ENCODE measurements at places on chromosomes 12 and 14.

GRCh38 chr14:69484444-69485314 lies at the start of gene PLEKHD1:
PLEKHD1 (plus strand) TSS chr14:69484728; CDS start chr14:69484966, 238 bp downstream.
- no peak for DNase-seq

DNA sequence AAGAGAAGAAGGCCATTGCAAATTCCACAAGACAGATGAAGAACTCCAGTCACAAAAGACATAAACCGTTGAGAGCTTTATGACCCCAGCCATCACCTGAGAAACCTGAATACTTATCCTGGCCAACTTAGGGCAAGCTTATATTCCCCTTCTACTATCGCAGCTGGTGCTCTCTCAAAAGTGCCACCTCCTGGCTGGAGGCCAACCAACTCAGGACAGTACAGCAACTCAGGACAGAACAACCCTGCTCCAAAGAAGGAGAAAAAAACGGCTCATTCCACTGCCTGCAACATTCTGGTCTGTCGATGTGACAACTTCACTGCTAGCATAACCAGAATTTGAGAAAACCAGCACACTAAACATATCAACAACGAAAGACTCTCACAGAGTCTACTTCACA lies 9.7 kb upstream of the KRT6B start:
- DNase-seq = no peak

- DNase-seq = no peak
These were observed 892 bp downstream of the TCHP start for GRCh38 chr12:109900752-109901580.

DNA sequence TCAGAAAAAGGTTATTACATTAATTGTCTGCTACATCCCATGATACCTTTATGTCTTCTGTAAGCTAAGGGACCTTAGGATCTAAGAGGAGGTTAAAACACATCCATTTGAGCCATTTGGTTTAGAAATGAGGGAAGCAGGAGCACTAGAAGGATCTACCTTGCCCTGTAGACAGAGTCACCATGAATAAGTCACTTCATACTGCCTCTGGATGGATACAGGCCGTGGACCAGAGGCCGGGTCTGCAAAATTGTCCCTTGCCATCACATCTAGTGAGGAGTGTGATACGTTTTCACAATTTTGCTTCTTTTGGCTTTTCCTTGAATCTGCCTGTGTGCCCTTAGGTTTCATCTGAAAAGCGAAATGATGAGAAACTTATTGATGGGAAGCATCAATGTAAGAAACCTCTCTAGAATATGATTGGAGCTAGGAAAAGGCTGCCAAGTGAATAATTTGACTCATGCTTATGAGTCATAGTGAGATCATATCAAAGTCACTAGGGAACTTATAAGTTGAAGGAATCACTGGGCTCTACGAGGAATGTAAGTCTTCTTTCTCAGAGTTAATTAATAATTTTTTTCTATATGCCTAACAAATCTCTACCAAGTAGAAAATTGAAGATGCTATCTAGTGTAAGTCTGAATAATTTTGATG lies 10.8 kb downstream of the GLRX5 start:
- no peak for DNase-seq

DNA sequence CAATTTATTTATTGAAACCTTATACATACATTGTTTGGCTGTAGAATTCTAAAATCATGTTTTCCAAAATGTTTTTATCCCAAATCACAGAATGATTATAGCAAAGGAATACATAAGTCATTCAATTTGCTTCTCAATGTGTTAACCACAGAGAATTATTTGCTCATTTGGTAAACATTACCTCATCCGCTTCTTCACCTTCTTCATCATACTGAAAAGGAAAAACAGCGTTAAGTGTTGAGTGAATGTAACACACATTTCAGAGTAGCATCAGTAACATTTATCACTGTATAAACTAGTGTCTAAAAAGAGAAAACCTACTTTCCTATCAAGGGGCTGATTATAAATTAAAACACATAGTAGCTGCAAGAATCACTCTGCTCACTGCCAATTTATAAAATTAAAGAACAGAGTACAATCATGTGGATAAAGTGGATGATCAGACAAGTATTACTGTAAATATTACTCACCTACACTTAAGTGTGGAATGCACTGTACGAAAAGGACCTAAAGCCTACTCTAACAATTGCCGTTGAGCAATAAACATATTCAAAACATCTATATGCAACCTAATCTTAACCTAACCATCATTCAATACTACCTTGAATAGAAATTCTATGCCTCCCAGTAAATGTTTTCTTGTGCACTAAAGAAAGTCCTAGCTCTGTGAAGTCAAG lies 18.1 kb upstream of the PHLDA1 start:
- DNase-seq = no peak

GRCh38 chr14:36151335-36151734 lies 25.2 kb downstream of the PTCSC3 start:
- DNase-seq = no peak

DNA sequence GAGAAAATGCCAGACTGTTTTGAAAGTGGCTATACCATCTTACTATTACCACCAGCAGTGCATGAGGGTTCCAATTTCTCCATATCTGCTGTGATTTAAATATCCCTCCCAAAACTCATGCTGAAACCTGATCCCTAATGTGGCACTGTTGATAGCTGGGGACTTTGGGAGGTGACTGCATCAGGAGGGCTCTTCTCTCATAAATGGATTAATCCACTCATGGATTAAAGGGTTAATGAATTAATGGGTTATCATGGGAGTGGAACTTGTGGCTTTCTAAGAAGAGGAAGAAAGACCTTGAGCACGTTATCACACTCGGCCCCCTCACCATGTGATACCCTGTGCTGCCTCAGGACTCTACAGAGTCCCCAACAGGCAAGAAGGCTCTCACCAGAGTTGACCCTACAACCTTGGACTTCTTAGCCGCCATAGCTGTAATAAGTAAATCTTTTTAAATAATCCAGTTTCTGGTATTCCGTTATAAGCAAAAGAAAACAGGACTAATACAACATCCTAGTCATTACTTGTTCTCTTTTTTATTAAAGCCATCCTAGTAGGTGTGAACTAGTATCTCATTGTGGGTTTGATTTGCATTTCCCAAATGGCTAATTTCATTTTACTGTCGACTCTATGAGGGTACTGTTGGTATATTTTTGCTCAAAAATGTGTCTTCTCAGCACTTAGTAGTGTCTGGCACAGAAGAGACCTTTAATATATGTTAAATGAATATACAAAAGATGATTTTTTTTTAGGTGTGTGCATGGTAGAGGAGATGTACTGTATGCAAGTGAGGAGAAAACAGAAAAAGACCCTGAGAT lies 14.3 kb downstream of the PPP1R12A start:
- no peak for DNase-seq

- DNase-seq = no peak
These were observed 286.3 kb upstream of the SEL1L start for GRCh38 chr14:81819910-81820309.

DNA sequence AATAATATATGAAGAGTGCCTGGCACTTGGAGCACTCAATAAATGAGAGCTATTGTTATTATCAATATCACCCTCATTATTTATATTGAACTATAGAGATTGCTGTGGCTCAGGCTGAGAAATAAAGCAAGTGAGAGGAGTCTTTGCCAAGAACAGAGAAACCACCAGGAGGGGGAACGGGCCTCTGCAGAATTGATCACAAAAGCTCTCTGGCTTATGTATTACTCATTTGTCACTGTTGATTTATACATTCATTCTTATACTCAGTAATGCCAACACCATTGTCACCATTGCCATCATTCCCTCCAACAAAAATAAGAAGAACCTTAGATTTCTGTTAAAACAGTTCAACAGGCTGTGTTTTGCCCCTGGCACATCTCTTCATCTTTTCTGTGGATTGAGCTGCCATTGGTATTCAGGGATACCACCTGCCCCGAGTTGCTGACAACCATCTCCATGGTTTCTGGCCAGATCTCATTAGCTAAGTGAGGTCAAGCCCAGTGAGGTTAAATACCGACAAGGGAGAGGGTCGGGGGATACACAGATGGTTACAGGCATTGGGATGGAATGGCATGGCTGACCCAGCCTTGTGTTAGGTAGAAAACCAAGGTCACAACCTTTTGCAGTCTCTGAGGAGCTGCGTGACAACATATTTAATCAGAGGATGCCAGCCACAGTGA lies 21.8 kb upstream of the PCNX1 start:
- no peak for DNase-seq

- no peak for DNase-seq
These were observed 64.6 kb downstream of the BICD1 start for GRCh38 chr12:32171211-32171610.

DNA sequence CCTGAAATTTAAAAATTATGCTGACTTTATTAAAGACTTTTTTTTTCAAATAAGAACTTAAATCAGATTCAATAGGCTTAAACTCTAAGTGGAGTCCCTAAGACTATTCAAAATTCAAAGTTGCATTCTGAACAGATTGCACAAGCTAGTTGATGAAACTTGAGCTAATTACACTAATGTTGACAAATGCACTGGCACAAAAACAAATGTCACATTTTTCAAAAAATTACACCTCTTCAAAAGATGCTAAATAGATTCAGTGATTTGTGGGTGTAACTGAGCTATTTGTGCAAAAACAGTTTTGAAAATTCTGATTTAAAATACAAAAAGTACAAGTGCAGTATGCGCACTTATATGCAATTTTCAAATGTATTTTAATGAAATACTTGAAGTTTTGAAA lies 205.4 kb downstream of the RERGL start:
- DNase-seq = no peak

- DNase-seq = no peak
These were observed 901 bp downstream of the B3GNT4 start for GRCh38 chr12:122204167-122205052.

- DNase-seq = no peak
These were observed 122.4 kb downstream of the SLC25A47 start for GRCh38 chr14:100445436-100446088.

GRCh38 chr12:130483616-130484180 lies 146.0 kb downstream of the PIWIL1 start:
- no peak for DNase-seq

- no peak for DNase-seq
These were observed 24.3 kb upstream of the SNAPC1 start for GRCh38 chr14:61737915-61738314.

DNA sequence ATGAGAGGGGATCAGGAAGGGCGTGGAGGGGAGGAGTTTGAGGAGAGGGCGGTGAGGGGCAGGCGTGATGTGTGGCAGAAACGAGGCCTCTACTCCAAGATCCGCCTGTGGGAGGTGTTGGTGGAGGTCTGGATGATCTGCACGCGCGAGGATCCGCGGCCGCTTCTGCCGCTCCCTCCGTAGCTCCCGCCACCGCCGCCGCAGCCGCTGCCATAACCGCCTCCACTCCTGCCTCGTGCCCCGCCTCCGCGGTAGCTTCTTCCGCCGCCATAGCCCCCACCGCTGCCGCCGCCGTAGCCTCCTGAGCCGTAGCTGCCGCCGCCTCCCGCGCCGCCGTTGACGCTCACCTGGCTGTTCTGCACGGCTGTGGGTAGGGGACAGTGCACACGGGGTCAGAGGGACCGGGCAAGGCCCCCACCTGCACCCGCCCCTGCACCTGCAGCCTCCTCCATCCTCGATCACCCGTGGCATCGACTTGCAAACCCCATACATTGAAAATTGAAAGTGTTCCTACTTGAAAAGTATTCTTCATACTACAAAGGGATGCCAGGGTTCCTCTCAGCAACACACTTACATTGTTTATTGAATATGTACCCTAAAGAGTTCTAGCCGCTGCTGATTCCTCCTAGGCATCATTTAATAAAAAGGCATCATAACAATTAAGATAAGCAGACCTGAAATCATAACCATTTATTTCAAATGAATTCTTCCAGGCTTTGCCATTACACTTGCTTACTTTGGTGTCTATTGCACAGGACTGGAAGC lies 11.1 kb upstream of the KRT1 start:
- peak; percentile 40 for DNase-seq

GRCh38 chr14:75295491-75296345 lies 17.1 kb downstream of the FOS start:
- peak; percentile 68 for DNase-seq

DNA sequence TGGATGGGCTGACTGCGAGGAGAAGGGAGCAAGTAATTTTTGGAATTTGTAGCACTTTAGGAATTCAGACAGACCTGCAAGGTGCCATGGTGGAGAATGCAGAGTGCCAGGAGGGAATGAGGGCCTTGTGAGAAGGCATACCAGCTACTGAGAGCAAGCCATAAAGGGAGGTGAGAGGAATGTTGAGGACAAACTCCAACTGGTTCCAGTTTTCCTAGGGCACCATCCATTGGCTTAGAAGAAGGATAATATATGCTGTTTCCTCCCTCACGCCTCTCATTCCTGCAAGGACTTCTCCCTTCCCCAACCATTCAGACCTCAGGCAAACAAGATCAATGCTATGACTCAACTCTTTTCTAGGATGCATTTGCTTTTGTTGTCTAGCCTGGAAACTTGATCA lies 11.2 kb upstream of the DAAM1 start:
- no peak for DNase-seq

DNA sequence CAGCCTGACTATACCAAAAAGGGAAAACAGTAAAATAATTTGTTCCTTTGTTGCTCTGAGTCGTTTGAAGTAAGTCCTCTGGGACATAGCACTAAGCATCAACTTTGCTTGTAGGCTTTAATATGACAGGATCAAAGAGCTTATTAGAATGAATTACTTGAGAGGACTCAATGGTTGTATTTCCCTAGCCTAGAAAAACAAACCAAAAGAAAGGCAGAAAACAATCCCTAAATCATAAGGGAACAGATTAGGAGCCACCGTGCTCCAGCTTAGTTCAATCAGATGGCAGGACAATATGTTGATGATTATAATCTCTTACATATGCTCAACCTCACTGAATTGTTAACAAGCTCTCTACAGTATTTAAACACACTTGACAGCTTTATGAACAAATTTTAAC lies 988.4 kb downstream of the FLRT2 start:
- no peak for DNase-seq

DNA sequence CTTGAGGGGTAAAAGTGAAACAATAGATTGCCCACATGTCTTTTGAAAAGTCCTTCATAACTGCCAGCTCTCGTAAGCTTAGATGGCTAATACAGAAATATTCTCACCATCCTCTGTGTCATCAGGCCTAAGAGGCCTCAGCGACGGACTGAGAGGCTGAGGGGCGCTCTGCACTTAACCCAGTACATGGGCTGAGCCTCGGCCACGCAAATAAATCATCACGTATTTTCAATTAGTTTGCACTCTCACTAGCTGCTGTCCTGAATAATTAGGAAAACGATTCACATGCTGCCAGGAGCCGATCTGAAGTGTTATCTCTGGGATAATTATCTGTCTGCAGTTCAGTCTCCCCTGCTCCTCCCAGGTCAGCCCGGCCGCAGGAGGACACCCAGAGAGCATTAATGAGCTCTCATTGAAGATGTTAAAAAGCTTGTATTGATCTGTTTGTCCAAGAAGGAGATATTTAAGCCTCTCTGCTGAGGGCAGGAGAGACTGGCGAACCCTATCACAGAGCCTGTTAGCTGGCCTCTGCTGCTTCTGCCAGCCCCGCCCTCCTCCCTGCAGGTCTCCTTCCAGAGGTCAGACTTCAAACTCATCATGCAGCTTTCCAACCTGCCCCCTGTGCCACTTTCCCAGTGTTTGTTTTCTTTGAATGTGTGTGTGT lies 1051.3 kb downstream of the VRK1 start:
- DNase-seq = no peak

- DNase-seq = no peak
These were observed 6.5 kb downstream of the TAS2R19 start for GRCh38 chr12:11015775-11016430.
